Gastrocnemius medialis (tissue), 4 donors: ENCODE measurements at places on chromosomes 11 and 22. TPM values are rescaled to one million over a fixed set of nuclear protein-coding genes. Genes with fewer than 3 reads are reported as not detected.

DNA sequence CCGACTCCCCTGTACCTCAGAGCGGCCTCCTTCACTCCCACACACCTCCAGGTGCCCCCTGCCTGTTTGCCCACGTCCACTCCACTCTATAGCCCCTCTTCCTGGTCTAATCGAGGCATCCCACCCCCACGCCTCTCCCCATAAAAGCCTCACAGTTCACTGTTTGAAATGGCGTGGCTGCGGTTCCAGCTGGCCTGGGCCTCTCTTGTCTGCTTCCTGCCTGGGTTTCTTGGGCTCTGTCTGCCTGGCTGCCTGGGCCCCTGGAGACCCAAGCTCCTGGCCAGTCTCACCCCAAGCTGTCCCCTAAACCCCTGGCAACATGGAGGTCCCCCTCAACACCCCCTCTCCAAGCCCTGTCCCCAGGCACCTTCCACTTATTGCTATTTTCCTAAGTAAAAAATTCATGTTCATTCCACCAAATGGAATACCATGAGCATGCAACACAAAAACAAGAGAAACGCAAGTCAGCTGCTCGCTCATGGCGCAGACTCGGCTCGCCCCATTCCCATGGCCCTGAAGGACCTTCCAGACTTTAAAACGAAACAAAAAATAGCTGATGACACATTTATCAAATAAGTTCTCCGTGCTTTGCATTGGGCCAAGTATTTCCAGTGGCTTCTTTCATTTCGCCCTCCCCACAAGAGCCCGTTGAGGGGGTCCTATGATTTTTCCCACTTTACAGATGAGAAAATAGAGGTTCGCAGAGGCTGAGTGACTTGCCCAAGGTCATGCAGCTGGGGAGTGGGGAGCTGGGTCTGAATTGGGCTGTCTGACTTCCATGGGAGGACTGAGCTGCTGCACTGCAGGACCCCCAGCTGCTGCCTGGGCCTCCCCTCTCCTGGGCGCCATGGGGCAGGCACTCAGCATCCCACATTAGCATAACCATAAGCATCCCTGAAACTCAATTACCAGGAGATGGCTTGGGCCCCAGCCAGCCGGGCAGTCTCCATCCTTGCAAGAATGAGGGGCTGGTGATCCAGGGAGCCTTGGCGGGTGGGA is 11.7 kb upstream of the FLRT1 start:
- H3K27ac ChIP-seq: peak overlapping the region; percentile 51
- H3K4me3 ChIP-seq: no peak overlapping the region
- peaks cover 31% of the 10 kb centered on the region for H3K4me1 ChIP-seq
- no peaks in the 10 kb centered on the region for H3K27me3 ChIP-seq
- DNase-seq: no peak

GRCh38 chr11:47564933-47565339 is 463 bp upstream of the PTPMT1 start:
- peak overlapping the region; percentile 81 for H3K27ac ChIP-seq
- H3K27me3 ChIP-seq: no peaks in the 10 kb centered on the region
- DNase-seq: no peak
- no peaks in the 10 kb centered on the region for H3K36me3 ChIP-seq
- peak overlapping the region; percentile 83 for H3K4me3 ChIP-seq
- peaks cover 16% of the 10 kb centered on the region for H3K4me1 ChIP-seq

- no peaks in the 10 kb centered on the region for H3K36me3 ChIP-seq
- DNase-seq: no peak
- peaks cover 3% of the 10 kb centered on the region for H3K27me3 ChIP-seq
- H3K27ac ChIP-seq: no peak overlapping the region
- no peaks in the 10 kb centered on the region for H3K4me1 ChIP-seq
- H3K4me3 ChIP-seq: no peak overlapping the region
Observed at GRCh38 chr22:23036684-23037428, 33.5 kb upstream of the GNAZ start.

DNA sequence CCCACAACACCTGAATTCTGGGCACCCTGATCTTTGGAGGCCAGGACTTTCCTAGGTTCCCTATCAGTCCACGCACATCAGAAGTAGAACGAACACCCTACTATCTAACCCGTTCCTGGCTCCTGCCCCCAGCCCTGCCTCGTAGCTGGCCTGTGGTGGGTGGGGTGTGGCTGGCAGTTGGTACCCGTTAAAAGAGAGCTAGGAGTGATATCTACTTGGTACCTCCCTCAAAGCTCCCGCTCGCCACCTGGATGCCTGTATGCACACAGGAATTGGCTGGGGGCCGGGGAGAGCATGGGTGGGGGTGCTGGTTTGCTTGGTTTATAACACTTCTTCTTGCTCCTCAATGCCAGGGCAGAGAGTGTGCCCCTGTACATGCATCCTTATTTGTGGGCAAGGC is 14.0 kb upstream of the NECTIN1 start:
- no peaks in the 10 kb centered on the region for H3K36me3 ChIP-seq
- no peaks in the 10 kb centered on the region for H3K4me1 ChIP-seq
- H3K4me3 ChIP-seq: no peak overlapping the region
- peaks cover 29% of the 10 kb centered on the region for H3K27me3 ChIP-seq
- no peak for DNase-seq

GRCh38 chr22:40153192-40153591 is 24.5 kb upstream of the TNRC6B start:
- H3K27ac ChIP-seq: no peak overlapping the region
- no peak overlapping the region for H3K4me3 ChIP-seq
- peaks cover 15% of the 10 kb centered on the region for H3K4me1 ChIP-seq
- no peaks in the 10 kb centered on the region for H3K36me3 ChIP-seq
- H3K27me3 ChIP-seq: no peaks in the 10 kb centered on the region

GRCh38 chr11:60169264-60169915 is 13.5 kb downstream of the MS4A6A start:
- no peak for DNase-seq
- H3K27ac ChIP-seq: no peak overlapping the region
- H3K4me1 ChIP-seq: no peaks in the 10 kb centered on the region
- H3K27me3 ChIP-seq: no peaks in the 10 kb centered on the region

- DNase-seq: no peak
- H3K36me3 ChIP-seq: no peaks in the 10 kb centered on the region
- H3K27me3 ChIP-seq: peaks cover 11% of the 10 kb centered on the region
Observed at GRCh38 chr11:850775-851763, 8.4 kb downstream of the TSPAN4 start.

DNA sequence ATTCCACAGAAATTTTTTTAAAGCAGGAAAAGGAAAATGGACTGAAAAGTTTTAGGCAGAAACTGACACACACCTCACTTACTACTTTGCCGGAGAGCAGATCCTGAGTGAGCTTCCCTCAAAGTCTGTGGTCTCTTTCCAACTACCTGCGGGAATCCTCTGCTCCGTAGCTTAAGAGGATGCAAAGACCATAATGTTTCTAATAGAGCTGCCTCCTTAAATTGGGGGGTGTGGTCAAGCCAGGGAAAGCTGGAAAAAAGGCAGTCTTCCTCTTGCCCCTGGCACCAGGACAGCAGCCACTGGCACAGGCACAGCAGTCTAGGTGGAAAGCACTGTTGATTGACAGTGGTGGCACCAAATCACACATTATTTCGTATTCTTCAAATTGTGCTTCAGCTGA is at the start of gene ETS1:
TSS of gene ETS1 (minus strand) at position 144 of the 400 bp plus-strand sequence. CDS start 14,428 bp downstream, outside the sequence.
- H3K27me3 ChIP-seq: no peaks in the 10 kb centered on the region
- peak within 1 kb of the TSS; percentile 59 for H3K27ac ChIP-seq
- H3K36me3 ChIP-seq: no peaks in the 10 kb centered on the region
- H3K4me3 ChIP-seq: peak within 1 kb of the TSS; percentile 31

- peaks cover 42% of the 10 kb centered on the region for H3K4me1 ChIP-seq
- no peaks in the 10 kb centered on the region for H3K36me3 ChIP-seq
- DNase-seq: no peak
- H3K27ac ChIP-seq: peak overlapping the region; percentile 40
- H3K4me3 ChIP-seq: no peak overlapping the region
Observed at GRCh38 chr11:57792060-57792541, 30.5 kb downstream of the CTNND1 start.

DNA sequence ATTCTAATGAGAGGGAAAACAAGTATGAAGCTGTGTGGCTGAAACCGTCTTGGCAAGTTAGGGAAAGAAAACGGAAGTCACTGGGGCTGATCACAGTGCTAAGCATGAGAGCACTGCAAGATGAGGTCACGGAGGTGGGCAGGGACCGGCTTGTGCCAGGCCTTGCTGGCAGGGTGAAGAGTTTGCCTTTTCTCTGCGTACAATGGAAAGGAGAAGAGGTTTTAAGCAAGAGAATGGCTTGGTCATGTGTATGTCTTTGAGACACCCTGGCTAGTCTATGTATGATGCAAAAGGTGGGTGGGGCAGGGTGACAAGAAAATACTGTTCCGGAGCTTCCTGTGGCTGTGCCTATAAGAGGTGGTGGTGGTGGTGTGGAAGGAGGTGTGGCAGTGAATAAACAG is 567.9 kb downstream of the NTM start:
- no peaks in the 10 kb centered on the region for H3K36me3 ChIP-seq
- DNase-seq: no peak
- H3K4me1 ChIP-seq: no peaks in the 10 kb centered on the region

- no peaks in the 10 kb centered on the region for H3K36me3 ChIP-seq
- H3K4me3 ChIP-seq: no peak overlapping the region
- no peak for DNase-seq
- no peak overlapping the region for H3K27ac ChIP-seq
- no peaks in the 10 kb centered on the region for H3K27me3 ChIP-seq
Observed at GRCh38 chr11:128783513-128783912, 83.6 kb downstream of the KCNJ1 start.

- H3K27ac ChIP-seq: no peak within 1 kb of the TSS
- no peaks in the 10 kb centered on the region for H3K36me3 ChIP-seq
- H3K4me3 ChIP-seq: peak within 1 kb of the TSS; percentile 1
- DNase-seq: no peak
Observed at GRCh38 chr11:93330446-93330984, at the start of gene DEUP1. Gene DEUP1, plus strand, starts transcription at chr11:93330742. Its CDS starts 1,518 bp downstream, at chr11:93332260.

GRCh38 chr11:118928870-118929500 is 3.3 kb upstream of the BCL9L start:
- no peaks in the 10 kb centered on the region for H3K27me3 ChIP-seq
- peak; percentile 51 for DNase-seq
- H3K36me3 ChIP-seq: no peaks in the 10 kb centered on the region
- H3K27ac ChIP-seq: peak overlapping the region; percentile 100
- peak overlapping the region; percentile 100 for H3K4me3 ChIP-seq

GRCh38 chr11:20661850-20662249 is 7.5 kb upstream of the NELL1 start:
- no peak overlapping the region for H3K27ac ChIP-seq
- peaks cover 3% of the 10 kb centered on the region for H3K27me3 ChIP-seq
- H3K4me3 ChIP-seq: no peak overlapping the region
- H3K4me1 ChIP-seq: no peaks in the 10 kb centered on the region
- no peak for DNase-seq

GRCh38 chr11:102139081-102139498 is 28.8 kb downstream of the YAP1 start:
- no peaks in the 10 kb centered on the region for H3K27me3 ChIP-seq
- peak overlapping the region; percentile 85 for H3K27ac ChIP-seq
- H3K36me3 ChIP-seq: no peaks in the 10 kb centered on the region

The SVIP gene
- 14.7 TPM for total RNA-seq

The OR52I1 gene
- not detected for total RNA-seq

The BCO2 gene
- 2.9 TPM for total RNA-seq
